ENCODE measurements at places on chromosomes 16 and 17.

DNA sequence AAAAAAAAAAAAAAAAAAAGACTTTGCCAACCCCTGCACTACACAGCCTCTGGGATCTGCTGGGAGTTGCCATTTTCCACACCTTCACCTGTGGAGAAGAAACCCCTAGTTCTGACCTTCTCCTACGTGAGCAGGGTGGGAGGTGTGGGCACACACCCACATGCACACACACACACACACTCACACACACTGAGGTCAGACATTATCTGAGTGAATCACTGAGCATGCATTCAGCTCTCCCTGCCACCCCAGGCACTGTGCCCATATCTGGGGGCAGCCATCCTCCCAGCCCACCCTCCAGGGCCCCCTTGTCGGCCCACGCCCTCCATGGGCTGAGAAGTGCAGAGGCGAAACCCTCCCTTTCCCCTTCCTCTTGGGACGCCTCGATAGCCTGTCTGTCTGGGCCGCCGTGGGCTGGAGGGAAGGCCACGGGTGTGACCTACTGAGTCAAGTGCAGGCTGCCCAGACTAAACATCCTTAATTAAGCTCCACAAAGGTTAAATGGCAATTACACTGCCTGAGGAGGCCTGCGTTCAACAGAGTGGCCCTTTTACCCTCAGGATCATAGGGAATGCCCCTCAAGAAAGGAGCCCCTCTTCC lies 143.8 kb downstream of the C16orf95 start:
- DNase-seq, result no peak

GRCh38 chr17:75093548-75094158 lies 5.9 kb downstream of the SLC16A5 start:
- no peak for DNase-seq

- DNase-seq, result no peak
Measured at GRCh38 chr16:88842806-88843205, 13.9 kb downstream of the GALNS start.

DNA sequence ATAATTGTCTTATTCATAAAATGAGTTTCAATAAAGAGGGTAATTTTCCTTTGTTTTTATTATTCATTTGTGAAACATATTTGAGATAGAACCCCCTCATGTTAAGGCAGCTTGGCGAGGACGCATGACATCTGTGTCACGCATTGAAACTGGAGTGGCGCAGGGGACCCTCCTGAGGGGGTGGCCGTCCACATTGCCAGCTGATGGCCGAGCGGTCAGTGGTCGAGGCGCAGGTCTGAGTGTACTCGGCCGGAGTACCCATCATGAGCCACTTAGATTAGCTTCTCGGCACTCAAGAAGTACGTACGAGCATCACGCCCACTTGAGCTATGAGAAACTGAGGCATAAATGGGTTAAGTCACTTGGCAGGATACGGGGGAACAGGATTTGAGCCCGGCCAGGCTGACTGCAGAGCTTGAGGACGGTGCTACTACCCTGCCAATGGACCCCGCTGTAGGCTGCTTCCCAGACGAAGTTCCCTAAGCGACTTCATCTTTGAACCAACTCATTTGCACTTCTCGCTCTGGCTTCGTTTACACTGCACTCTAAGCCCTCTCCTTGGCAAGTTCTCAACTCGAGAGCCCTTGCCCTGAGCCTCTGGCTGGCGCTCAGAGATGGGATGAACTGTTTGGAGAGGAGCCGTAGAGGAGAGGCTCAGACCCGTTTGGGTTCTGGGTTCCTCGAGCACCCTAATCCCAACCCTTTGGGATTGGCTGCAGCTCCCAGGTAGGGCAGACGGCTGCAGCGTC lies 91.8 kb downstream of the SDK2 start:
- no peak for DNase-seq

DNA sequence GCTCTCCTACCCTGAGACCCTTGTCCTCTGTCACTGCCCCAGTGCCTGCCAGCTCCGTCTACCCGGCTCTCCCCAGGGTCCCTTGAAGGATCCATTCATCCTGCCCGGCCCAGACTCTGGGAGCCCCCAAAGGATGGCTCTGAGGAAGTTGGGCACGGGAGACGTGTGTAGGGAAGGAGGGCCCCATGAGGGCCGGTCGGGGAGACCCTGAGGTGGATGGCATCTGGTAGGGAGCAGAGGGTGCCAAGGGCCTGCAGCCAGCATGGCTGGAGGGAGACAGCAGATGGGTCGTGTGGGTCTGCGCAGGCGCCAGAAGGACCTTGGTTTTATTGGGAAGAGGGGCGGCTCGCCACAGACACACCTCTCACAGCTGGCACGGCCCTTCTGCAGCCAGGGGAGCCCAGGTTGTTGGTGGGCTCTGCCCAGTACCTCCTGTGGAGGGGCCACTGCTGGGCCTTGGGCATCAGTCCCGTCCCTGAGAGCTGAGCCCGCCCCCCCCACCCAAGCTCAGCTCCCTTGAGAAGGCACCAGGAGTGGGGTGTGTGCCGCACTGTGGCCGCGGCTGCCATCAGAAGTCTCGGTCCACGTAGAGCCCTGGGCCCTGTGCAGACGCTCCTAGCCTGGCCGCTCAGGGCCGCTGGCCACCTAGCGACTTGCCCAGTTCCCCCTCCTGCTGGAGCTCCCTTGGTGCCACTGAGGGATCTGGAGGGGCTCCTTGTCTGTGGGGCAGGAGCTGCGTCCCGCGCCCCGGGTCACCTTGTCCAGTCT lies 16.0 kb downstream of the KCTD5 start:
- no peak for DNase-seq

- no peak for DNase-seq
Measured at GRCh38 chr17:77248216-77249114, 107.7 kb downstream of the SEC14L1 start.

- DNase-seq, result no peak
Measured at GRCh38 chr17:80264205-80265075, 3.8 kb downstream of the RNF213 start.

DNA sequence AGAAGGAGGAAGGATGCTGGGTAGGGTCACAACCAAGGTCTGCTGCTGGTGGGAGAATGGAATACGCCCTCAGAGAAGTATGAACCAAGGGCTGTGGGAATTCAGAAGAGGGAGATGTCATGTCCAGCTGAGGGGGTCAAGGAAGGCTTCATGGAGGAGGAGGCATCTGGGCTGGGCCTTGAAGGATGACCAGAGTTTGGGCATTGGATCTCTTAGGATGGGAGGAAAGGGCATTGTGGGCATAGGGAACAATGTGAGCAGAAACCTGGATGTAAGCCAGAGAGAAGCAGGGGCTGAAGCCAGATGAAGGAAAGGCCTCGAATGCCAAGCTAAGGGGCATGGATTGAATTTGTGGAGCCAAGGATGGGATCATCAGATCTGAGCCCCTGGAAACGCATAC lies 49.2 kb upstream of the MAP3K14 start:
- no peak for DNase-seq
